ENCODE measurements at places on chromosomes 7 and 10. TPM values are rescaled to one million over a fixed set of nuclear protein-coding genes. Genes with fewer than 3 reads are reported as not detected.

The CNPY1 gene
- total RNA-seq, result not detected

The VGF gene
- 2.8 TPM for total RNA-seq

The ANTXRL gene
- not detected for total RNA-seq

The GHRHR gene
- total RNA-seq, result not detected

The MRLN gene
- not detected for total RNA-seq

The ZNF511 gene
- 48.1 TPM for total RNA-seq

The RALA gene
- total RNA-seq, result 44.3 TPM

The ARHGAP22 gene
- total RNA-seq, result 6.5 TPM

The SBDS gene
- 33.0 TPM for total RNA-seq

The PKD2L1 gene
- not detected for total RNA-seq

The CHAT gene
- total RNA-seq, result not detected

The BTBD16 gene
- not detected for total RNA-seq

The ABHD11 gene
- total RNA-seq, result 112 TPM

The GIMAP4 gene
- not detected for total RNA-seq

The HIP1 gene
- total RNA-seq, result 45.5 TPM

The EN2 gene
- total RNA-seq, result not detected

The PLXNA4 gene
- total RNA-seq, result 23.9 TPM

The TMEM225B gene
- 0.26 TPM for total RNA-seq

The UPK3BL1 gene
- 11.2 TPM for total RNA-seq

The TMEM213 gene
- not detected for total RNA-seq

The INHBA gene
- not detected for total RNA-seq

The TAX1BP1 gene
- 91.0 TPM for total RNA-seq

The MSMB gene
- 2.9 TPM for total RNA-seq

The CDNF gene
- 0.42 TPM for total RNA-seq

The SUN3 gene
- total RNA-seq, result not detected

The NKX1-2 gene
- 2.3 TPM for total RNA-seq

The HOGA1 gene
- 0.21 TPM for total RNA-seq

The TAS2R5 gene
- 1.6 TPM for total RNA-seq

The OPN4 gene
- not detected for total RNA-seq

The ZNF679 gene
- not detected for total RNA-seq

The CYP3A7 gene
- total RNA-seq, result not detected

The CLDN3 gene
- total RNA-seq, result 20.4 TPM
